ENCODE measurements at places on chromosomes 3 and 15.

DNA sequence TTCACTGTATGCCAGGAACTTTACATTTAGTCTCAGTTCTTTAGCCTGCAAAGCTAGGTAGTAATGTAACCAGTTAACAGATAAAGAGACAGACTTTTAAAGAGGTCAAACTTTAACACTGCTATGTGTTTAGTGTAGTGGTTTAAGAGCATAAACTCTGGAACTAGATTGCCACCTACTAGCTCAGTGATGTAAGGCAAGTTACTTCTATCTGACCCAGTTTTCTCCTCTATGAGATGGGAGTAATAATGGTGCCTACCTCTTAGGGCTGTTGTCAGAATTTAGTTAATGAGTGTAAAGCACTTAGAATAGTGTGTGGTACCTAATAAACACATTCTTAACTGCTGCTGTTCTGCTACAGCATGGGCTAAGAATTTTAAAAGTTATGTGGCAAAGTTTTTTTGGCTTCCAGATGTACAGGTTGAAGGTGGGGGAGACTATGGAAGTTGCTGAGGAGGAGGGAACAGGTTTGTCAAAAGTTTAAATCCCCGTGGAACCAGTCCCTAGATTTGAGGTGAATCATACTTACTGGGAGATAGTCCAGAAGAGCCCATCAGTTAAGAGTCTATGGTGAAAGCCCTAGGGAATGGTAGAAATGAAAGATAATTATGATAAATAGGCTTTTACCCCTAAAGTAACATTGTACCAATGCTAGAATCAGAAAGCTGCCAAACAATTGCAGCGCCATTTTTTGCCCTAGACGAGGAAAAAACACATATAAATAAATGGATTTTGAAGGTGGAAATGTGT lies 13.9 kb downstream of the TSC22D2 start:
- DNase-seq = peak; percentile 18

DNA sequence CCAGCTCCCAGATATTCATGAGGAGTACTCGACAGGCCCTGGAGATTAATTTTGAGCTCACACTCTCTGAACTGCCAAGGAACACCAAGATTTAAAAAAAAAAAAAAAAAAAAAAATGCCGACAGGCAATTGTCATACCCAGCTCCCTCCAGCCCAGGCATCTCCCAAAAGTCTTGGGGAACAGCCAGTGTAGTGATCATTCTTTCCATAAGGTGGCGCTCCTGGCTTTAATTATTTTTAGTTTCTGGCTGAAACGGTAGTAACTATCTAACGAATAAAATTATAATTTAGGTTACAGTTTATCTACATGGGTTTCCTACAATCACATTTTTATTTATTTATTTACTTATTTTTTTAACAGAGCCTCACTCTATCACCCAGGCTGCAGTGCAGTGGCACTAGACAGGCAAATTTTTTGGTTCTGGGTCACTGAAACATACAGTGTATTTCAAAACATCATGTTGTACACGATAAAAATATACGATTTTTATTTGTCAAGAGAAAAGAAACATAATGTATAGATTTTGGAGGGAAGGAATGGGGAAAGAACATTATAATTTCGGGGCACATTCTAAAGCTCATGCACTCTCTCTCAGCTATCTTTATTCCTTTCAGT lies 157.3 kb downstream of the ADAMTS9 start:
- peak; percentile 60 for DNase-seq

GRCh38 chr3:195823999-195824398 lies 12.3 kb upstream of the MUC4 start:
- peak; percentile 66 for DNase-seq

DNA sequence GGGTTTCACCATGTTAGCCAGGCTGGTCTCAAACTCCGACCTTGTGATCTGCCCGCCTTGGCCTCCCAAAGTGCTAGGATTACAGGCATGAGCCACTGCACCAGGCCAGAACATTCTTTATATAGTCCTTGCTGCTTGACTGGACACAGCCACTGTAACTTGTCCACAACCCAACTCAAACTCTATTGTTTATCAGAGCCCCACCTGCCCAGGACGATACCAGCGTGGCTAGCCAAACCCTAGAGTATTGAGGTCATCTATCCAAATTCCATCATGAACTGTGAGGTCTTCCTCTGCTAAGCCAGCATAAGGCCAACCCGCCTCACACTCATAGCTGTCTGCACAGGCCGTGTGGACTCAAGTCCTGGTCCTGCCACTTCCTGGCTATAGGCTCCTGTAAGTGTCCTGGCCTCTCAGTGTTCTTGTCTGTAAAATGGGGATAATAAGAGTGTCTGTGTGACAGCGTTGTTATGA lies 63.9 kb downstream of the DAPK2 start:
- no peak for DNase-seq

- DNase-seq = no peak
Observed at GRCh38 chr15:63135804-63136203, 14.1 kb downstream of the LACTB start.

DNA sequence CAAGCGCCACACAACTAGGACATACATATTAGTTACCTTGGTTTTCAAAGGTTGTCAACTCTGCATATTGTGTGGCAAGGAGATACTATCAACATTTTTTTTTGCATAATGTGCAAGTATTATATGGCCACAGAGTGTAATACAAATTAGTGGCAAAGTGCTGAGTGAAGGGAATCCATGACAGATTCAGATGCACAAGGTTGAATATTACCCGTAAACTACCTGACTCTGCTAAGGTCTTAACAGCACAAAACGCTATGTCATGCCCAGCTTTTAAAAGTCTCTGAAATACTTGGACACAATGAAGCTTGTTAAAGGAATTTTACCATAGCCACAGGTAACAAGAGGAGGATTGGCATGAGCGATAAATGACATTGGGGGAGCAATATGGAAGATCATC lies 79.0 kb downstream of the SATB1 start:
- peak; percentile 42 for DNase-seq
